ENCODE measurements at places on chromosomes 16 and 17.

DNA sequence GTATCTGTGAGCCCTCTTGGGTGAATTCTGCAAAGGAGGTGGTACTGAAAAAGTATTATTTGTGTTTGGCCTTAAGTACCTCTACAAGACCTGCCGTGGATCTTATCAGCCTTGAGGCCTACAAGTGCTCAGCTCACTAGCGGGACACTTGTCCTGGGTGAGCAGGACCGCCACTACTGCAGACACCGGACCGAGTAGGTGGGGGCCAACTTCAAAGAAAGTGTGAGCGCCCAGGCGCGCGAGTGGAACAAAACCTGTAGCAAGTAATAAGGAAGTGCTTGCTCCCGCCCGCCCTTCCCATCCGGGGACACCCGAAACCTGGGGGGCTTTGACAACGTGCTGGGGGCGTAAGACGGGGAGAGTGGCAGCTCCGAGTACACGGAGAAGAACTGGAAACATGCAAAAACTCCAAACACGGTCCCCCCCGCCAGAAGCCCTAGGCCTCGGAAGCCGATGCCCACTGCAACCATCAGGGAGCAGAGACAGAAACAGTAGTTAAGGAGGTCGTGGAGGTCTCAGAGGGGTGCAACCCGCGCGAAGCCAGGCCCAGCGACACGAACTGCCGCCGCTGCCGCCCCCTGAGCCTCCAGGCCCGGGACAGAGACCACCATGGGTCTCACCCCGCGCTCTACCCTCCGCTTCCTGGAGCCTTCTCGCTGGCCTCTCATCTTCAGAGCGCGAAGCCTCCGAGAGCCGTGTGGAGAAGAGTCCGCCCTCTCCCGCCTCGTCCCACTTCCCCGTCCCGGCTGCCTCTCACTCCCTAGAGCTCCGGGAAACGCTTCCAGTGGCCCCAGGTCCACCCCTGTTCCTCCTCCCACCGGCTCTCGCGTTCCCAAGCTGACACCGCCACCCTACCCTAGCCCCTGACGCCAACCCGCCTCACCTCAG, 537 bp downstream of the CNOT1 start:
- DNase-seq = peak; percentile 48

- no peak for DNase-seq
Measured at GRCh38 chr16:25271421-25271820, 13.8 kb upstream of the ZKSCAN2 start.

GRCh38 chr17:2611627-2612026, 18.2 kb downstream of the PAFAH1B1 start:
- DNase-seq = no peak

DNA sequence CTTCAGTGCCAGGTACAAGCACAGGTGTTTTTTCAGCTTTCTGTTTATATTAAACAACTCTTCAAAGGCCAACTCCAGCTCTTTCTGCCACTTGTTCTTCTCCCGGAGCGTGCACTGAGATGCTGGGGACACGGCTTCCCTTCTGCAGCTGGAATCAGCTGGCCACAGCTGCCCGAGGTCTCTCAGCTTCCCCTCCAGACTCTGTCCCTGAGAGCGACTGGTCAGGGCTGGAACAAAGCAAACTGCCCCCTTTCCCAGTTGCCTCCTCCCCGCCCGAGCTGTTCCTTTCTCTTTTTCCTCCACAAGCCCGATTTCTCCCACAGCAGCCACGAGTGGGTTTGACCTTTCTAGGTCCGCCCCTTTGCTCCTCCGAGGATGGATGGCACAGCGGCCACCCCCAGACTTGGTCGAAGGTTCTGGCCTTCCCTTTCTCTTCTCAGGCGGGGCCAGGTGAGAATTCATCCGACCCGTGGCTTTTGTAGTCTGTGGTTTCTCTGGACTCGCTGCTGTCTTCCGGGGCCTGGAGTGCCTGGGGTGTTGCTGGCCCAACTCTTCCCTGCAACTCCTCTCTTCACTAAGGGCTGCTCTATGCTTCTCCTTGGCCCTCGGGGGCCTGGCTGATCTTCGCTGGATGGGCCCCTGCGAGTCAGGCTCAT, 11.5 kb downstream of the CEP295NL start:
- DNase-seq = no peak

- peak; percentile 49 for DNase-seq
Measured at GRCh38 chr16:84175350-84176081, 11.3 kb downstream of the TAF1C start.

GRCh38 chr17:57735707-57736106, 9.4 kb downstream of the CCDC182 start:
- DNase-seq = no peak

DNA sequence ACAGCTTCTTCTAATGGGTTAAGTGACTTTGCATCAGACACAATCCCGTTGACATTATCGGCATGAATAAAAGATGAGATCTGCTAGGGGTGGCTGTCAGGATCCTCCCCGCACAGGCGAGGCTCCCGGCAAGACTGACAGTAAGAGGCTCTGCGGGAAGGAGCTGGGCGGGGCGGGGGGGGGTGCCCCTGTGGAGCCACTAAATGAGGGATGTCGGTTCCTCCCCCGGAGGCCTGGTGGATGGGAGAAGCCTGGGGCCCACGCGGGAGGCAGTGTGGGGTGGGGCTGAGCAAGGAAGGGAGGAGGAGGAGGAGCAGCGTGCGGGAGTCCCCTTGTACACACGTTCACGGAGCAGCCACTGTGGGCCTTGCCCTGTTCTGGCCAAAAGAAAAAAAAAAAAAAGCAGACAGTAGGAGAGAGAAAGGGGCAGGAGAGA, 190.9 kb upstream of the GSE1 start:
- no peak for DNase-seq
